ENCODE measurements at places on chromosomes 5 and 9.

- peak; percentile 14 for DNase-seq
Measured at GRCh38 chr5:1003296-1003937, 5.2 kb upstream of the NKD2 start.

GRCh38 chr9:133246991-133247390 lies 28.0 kb downstream of the ABO start:
- no peak for DNase-seq

GRCh38 chr5:65190328-65191053 lies 291.2 kb downstream of the ADAMTS6 start:
- peak; percentile 24 for DNase-seq

DNA sequence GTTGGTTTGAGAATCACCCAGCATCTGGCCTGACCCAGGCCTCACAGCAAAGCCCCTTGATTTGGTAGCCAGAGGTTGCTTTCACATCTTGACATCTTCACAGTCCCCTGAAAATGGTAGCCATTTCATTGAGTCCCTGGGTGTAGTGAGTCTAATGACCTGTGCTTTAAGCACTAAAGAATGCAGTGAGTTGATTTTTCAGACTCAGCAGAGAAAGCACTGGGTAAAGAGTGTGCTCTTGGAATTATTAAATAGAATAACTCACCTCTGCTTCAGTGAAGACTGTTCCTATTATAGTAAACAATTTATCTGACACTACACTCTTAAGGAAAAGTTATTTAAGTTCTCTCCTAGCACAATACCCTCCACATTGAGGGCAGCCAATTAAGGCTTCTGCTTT lies 56.2 kb downstream of the PTCD2 start:
- DNase-seq, result no peak

DNA sequence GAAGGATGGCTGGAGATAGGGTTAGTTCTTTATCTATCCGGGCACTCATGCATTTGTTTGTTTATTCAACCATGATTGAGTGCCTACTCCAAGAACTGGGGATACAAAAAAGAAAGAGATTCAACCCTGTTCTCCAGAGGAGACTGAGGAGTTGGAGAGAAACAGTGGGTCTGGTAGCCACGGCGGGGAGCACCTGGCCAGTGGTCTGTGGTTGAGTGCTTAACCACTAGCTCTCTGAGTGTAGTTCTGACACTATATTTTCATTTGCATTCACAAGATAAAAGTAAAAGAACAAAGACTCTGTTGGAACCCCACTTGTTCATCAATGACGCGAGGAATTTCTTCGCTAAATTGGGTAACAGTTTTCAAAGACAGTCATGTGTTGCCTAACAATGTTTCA lies 295.5 kb upstream of the MSX2 start:
- no peak for DNase-seq

DNA sequence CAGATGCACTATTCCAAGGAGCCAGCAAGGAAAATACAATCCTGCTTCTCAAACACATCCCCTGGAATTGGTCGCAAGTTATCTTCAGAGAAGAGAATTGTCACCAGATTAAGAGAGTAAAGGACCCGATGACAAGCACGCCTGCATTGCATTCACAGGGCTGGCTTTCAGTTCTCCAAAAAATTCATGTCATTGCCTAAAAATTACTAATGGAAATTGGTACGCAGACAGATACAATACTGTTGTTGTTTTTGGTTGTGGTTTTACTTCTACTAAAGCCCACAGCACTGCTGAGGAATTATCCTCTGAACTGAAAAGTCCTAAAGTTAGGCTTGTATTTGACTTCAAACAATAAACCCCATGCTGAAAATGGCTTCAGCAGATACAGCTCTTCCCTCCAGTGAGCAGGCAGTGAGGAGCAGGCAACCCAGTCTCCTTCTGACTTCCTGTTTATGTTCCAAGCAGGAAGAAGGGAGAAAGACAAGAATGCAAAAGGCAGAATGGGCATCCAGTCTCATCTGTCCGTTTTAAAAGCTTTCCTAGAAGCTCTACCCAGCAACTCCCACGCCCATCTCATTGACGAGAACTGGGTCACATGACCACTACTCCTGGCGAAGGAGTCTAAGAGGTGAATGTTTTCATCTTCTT lies 80.6 kb upstream of the ZNF366 start:
- DNase-seq, result no peak

GRCh38 chr5:32325062-32325461 lies 12.3 kb upstream of the MTMR12 start:
- DNase-seq, result peak; percentile 56

DNA sequence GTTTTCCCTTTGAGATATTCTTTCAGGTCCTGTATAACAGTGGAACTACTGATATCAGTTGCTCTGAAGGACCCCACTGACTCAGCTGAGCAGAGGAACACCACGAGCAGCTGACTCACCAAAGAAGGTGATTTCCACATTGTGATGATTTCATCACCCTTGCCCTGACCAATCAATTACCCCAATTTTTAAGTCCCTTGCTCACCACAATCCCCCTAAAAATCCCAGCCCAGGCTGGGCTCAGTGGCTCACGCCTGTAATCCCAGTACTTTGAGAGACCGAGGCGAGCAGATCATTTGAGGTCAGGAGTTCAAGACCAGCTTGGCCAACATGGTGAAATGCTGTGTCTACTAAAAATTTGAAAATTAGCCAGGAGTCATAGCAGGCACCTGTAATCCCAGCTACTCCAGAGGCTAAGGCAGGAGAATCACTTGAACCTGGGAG lies 125.3 kb upstream of the ABCA1 start:
- peak; percentile 36 for DNase-seq

DNA sequence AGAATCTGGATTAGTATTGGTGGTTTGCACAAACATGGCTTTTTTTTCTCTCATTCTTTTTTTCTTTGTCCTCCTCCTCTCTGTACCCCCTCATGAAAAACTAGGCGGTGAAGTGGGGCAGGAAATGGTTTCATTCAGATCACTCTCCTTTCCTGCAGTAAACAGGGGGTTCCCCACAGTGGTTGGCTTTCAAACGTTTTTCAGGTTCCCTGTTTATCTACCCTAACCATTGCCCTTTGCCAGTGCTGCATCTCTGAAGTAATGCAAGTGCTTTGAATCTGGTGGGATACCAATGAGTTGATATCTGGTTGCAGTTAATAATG lies 29.8 kb downstream of the NR4A3 start:
- DNase-seq, result no peak

- DNase-seq, result peak; percentile 22
Measured at GRCh38 chr5:90408571-90409317, 812 bp downstream of the CETN3 start.

- DNase-seq, result no peak
Measured at GRCh38 chr9:7976167-7976755, 176.7 kb upstream of the DMAC1 start.

- DNase-seq, result no peak
Measured at GRCh38 chr9:16193066-16193465, 640.2 kb downstream of the CCDC171 start.
